Left renal cortex interstitium (tissue), 4 donors: ENCODE measurements at places on chromosomes 2 and 18. TPM values are rescaled to one million over a fixed set of nuclear protein-coding genes. Genes with fewer than 3 reads are reported as not detected.

DNA sequence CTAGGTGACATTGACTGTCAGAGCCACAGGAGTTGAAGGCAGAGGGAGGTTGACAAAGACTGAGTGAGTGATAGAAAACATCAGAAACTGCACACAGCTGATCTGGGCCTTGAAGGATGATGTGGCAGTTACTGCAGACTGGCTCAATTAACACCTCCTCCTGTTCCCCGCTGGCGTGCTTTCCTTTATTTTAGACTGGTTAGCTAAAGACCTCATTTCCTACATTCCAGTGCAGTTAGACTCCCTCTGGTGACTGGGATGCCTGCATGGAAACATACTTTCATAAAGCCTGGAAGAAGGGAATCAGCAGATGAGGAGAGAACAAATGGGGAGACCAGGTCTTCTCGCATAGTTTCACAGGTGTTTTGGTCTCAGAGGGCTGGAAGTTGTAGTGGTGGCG, 7.1 kb downstream of the TPGS2 start:
- DNase-seq, result no peak

DNA sequence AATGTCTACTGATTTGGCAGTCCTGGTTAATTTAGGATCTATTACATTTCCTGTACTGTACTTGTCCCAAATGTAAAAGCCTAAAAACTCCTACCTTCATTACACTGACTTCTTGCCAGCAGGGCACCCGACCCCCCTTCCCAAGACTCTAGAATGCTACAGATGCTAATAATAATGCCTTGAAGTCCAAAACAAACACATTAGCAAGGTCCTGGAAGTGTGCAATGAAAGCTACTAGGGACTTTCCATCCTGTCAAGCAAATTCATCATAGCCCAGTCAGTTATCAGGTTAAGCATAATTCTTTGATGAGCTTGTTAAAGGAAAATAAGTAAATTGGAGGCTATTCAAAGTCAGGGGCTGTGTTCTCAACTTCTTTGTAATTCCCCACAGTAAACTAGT, 115.3 kb upstream of the RBBP8 start:
- no peak for DNase-seq

DNA sequence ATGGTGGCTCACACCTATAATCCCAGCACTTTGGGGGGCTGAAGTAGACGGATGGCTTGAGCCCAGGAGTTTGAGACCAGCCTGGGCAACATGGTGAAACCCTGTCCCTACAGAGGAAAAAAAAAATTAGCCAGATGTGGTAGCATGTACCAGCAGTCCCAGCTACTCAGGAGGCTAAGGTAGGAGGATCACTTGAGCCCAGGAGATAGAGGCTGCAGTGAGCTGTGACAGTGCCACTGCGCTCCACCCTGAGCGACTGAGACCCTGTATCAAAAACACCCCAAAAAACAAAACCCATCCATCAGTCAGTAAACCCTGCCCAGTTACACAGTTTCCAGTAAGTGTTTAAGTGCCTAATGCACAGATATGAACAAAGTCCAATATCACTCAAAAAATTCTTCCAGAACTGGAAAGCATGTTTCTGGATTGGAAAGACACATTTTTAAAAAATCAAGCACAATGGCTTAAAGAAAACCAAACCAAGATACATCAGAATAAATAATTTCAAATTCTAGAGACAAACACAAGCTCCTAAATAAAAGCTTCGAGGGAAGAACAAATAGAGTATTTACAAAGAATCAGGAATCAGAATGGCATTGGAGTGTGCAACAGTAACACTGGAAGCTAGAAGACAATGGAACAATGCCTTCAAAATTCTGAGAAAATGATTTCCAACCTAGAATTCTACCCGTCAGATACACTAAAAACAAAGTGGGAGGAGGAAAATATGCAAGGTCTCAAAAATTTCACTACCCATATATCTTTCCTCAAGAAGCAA, 72.4 kb downstream of the TLK1 start:
- DNase-seq, result no peak

DNA sequence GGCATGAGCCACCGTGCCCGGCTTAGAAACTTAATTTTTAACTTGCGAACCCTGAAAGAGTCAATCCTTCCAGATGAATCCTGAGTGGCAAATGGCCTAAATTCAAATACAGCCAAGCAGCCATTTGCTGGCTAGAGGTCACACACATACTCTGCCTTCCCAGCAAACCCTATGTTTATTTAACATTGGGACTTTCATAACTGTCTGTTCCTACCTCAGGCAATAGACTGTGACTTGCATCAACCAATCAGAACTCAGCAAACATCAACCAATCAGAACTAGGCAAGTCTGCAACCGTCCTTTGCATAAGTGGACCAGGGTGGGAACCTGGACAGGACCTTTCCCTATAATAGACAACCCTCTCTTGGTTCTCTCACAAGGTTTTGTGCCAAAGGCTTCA, 127.5 kb downstream of the DTNB start:
- no peak for DNase-seq

GRCh38 chr2:28390746-28391563, 1.7 kb upstream of the FOSL2 start:
- peak; percentile 56 for DNase-seq

- DNase-seq, result no peak
Observed at GRCh38 chr2:198638577-198638976, 819.2 kb downstream of the SATB2 start.

DNA sequence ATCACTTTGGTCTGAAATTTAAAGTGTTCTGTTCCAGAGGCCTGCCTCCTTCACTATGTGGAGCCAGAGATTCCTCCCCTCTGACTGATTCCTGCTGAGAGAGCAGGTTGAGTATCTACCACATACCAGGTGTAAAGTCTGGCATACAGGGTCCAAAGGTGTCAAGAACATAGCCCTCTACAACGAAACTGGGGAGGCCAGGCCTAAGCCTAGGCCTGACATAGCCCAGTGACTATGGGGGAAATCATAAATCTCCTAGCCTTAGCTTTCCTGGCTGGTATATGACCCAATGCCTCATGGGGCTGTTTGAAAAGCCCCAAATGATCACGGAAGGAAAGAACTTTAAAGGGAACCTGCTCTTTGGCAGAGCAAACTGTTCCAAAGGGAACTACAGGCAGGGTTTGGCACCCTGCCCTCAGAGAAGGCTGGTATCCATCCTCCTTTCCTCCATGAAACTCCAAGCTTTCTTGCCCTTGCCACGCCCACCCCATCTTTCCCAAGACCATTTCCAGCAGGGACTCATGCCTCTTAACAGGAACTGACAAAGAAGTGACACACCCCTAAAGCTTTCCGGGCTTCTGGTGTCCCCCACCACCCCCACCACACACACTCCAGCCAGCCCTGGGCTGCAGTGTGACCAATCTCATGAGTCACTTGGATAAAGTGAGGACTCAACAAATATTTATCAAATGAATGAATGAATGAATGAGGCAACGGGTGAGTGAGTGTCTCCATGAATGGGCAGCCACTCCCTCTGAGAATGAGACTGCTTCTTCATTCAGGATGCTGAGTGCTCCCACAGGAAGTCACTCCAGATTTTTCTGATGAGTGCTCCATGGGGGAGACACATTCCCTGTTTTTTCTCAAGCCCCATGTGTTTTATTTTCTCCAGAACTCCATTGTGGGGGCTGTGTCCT, 114.5 kb upstream of the STPG4 start:
- DNase-seq, result no peak

DNA sequence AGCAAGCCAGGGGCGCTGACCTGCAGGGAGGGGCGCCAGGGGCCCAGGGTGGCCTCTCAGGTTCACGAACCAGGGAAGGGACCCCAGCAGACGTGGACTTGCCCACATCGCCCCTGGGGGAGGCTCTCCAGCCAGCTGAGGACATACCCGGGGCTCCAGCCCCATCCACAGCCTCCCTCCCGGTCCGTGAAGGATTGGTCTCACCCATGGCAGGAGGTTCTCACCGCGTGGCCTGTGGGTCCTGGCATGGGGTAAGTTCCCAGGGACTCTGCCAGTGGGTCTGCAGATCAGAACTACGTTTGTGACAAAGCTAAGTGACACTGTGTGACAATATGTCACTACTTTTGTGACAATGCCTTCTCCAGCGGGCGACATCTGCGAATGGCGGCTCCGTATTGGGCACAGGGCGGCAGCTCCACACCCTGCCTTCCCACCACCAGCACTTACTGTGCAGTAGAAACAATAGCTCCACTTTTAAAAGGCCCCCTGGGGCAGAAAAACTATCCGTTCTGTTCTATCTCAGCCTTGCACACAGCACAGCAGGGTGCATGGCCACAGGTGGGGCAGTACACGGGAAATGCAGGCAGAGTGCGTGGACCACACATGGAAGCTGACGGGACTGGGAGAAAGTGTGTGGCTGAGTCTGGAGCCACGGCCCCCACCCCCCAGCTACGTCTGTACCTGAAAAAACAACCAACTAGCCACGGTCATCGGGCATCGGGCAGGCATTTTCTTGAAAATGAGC, 65.2 kb upstream of the CTDP1 start:
- no peak for DNase-seq

DNA sequence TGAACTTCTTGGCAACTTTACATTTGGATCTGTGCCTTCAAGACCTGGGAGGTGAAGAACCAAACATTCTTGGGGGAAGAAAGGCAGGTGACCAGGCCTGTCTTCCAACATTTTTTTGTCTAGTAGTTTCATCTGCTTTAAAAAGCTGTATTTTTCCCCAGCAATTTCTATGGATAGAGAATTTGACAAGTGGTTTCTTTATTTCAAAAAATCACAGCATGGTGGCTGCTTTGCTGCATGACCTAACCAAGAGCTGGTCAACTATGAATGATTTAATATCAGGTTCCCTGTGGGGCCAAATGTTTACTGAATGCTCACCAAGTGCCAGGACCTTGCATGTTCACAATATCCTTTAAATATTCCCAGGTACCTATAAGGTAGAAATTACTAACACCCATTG, 19.1 kb downstream of the LRP2 start:
- DNase-seq, result no peak

DNA sequence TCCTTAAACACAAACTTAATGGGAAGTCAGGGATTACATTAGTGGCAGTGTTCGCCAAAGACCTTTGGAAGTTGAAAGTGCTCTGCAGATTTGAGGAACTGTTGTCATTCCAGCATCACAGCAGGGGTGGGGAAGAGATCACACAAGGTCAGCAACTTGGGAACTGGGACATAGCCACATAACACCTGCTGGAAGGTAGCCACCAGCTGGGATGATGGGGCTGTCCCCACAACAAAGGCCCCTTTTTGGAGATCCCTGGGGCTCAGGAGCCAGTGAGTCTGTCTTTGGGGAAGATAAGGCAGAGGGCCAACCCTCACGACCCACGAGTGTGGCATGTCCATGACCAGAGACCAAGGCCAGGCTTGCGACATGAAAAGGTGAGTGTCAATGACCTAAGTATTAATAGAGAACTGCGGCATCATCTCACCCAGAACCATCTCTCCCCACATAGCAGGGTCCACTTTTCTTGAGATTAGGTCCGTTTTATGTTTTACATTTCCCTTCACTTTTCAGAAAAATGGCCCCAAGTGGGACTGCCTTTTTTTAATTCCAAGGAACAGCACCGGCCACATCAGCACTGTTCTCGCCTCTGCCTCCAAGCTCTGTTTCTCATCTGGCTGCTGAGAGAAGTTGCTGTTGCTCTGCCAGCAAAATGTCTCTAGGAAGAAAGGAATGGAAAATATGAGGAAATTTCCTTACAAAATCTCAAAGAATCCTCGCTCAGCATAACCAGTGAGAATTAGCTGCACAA, 106.9 kb downstream of the GFPT1 start:
- DNase-seq, result no peak

DNA sequence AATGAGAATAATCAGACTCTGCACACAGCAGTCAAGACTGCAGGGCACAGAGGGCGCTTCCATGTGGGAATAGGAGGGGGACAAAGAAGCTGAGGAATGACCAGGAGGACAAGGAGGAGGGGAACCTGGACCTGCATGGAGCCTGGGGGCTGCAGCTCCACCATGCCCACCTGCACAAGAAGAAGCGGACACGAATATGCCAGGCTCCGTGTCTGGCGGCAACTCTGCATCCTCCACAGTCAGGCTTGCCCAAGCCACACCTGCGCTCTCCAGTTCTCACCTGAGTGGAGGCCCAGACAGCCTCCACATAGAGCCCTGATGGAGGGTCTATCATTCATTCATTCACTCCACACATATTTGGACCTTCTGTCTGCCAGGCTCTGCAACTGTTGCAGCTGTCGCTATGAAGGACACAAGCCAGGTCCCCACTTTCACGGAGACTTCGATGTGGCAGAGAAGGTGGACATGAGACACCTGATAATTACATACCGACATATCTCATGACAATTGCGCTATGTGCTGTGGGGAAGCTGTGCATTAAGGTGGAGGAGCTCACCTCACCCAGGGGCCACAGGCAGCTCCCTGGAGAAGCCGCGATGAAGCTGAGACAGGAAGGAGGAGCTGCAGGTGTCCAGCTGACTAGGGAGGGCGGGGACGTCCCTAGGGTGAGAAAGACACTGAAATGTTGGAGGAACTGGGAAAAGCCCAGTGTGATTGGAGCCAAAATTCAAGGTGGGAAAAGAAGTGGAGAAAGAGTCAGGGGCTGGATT, 159.2 kb downstream of the INHBB start:
- DNase-seq, result no peak

DNA sequence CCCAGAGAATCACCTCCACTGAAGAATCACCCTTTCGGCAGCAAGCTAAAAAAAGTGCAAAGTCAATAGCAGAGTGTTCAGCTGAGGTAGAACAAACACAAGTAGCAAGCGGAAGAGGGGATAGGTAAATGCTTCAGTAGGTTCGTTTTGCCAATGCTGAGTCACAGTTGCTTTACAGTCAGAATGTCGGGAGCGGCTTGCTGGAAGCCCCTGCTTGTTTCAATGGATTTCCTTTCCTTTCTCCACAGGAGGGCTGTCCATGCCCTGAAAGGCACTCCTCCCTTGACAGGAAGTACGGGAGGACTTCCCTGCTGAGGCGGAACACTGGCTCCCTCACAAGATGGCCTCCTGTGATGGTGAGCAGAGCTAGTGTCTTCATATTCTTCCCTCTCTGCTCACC, 146.2 kb upstream of the LYPD1 start:
- DNase-seq, result no peak

DNA sequence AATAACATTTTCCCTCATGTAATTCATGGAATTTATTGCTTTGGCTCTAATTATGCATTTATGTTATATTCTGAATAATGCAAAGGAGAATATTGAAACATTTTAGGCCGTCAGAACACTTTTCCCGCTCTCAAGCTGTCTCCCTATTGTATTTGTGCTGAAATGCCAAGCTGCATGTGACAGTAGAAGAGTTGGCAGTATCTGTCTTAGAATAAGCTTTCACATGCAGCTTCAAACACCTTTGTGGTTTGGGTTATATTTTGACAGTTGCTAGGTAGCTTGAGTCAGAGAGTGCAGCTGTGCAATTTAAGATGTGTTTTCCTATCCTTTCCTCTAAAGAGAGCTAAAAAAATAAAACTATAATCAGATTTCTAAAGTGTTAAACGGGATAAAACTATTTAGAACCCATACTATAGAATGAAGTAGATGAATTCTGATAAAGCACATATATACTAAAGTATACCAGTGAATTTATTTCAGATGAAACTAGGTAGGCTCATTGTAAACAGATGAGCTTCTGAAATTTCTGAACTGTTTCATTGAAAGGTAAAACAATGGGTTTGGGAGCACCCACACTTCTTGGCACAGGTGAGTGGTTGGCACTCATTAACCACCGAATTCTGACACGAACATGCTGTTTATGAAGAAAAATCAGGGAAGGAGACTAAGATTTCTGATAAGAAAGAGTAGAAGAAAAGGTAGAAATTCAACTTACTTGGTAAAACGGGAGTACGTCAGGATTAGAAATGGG, 43.4 kb downstream of the PLCL1 start:
- no peak for DNase-seq

Gene CNTNAP5
- not detected for polyA plus RNA-seq

Gene TRIM43B
- not detected for polyA plus RNA-seq

Gene CCDC141
- 0.35 TPM for polyA plus RNA-seq

Gene SF3B6
- polyA plus RNA-seq, result 142 TPM

Gene INHA
- 0.46 TPM for polyA plus RNA-seq

Gene XDH
- polyA plus RNA-seq, result 0.23 TPM

Gene UPP2
- 2.3 TPM for polyA plus RNA-seq

Gene IL18R1
- polyA plus RNA-seq, result 2.7 TPM
